Stimulated activated CD8-positive, alpha-beta memory T cell treated with anti-CD3 and anti-CD28 coated beads, Interleukin-4, amount 100 ng/mL, for 1 hour (primary cell): ENCODE measurements at places on chromosomes 3 and 15.

- no peak for DNase-seq
Observed at GRCh38 chr3:57059411-57059810, 1.1 kb upstream of the SPATA12 start.

DNA sequence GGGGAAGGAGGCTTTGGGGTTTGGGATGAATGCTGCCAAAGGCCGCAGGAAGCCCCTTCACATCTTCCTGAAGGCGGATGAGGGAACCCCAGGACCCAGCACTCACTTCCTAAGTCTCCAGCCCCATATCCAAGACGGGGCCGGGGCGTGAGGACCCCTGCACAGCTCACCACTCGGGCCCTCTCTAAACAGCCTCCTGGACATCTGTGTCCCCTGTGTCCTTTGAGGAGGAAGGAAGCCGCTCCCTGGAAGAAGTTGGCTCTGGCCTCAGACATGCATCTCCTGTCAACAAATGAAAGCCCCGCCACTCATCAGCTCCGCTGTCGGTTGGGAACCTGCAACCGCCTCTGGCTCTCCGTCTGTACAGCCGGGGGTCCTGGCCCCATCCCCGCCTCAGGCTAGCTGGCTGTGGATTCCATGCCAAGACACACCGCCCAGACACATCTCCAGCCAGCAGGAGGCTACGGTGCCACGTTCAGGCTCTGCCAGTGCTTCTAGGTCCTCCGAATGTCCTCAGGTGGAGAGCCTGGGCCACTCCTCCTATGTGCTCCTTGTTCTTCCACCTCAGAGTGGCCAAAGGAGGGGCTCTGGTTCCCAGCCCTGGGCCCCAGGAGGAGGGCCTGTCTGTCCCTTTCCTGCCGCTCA, 140.0 kb upstream of the MEF2A start:
- no peak for DNase-seq

DNA sequence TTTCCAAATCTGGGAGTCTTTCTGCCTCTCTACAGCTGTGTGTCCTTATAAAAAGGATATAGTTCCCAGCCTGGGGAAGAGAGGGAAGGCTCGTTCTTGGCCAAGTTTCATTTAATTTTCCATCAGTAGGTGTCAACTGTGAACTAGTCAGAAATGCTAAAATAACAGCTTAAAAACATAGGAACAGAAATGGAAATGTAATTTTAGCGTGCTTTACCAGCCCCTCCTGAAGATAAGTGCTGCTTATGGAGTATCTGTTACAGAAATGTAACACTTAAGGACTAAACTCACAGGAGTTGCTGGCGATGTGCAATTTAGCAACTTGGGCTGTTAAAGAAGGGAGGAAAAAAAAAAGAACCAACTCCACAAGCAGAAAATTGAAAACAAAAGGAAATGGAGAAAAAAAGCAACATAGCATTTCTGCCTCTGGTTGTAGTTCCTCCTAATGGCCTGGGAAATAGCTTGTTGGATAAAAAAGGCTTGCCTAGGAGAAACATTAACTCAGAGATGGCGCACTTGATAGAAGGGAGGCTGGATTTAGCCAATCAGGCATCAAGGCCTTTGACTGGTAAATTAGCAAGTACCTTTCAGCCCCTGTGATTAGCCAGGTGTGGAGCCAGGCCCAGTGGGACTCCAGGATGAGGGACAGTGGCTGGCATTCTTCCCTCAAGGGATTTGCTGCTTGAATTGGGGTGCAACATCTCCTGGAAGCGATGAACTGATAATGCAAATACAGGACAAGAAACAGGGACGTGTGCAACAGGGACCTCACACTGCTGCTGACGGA, 84.3 kb downstream of the RPLP1 start:
- no peak for DNase-seq

- DNase-seq, result no peak
Observed at GRCh38 chr3:140442621-140443020, 235.2 kb upstream of the TRIM42 start.

GRCh38 chr3:133991637-133992036, 38.1 kb downstream of the SLCO2A1 start:
- no peak for DNase-seq

GRCh38 chr3:191499307-191500080, 38.5 kb downstream of the PYDC2 start:
- DNase-seq, result no peak

GRCh38 chr15:63724760-63725159, 109.0 kb downstream of the HERC1 start:
- DNase-seq, result no peak

- no peak for DNase-seq
Observed at GRCh38 chr15:62933386-62933785, 109.2 kb upstream of the TPM1 start.
